ENCODE measurements at places on chromosomes 2 and 18. TPM values are rescaled to one million over a fixed set of nuclear protein-coding genes. Genes with fewer than 3 reads are reported as not detected.

Gene ANKRD62
- not detected for total RNA-seq

GRCh38 chr2:5548991-5549715 lies 143.0 kb upstream of the SOX11 start:
- DNase-seq, result no peak
- no peak overlapping the region for H3K4me3 ChIP-seq
- H3K27ac ChIP-seq, result no peak overlapping the region
- no peaks in the 10 kb centered on the region for H3K27me3 ChIP-seq
- no peaks in the 10 kb centered on the region for H3K36me3 ChIP-seq
- no peaks in the 10 kb centered on the region for H3K4me1 ChIP-seq

Gene CD28
- not detected for total RNA-seq

Gene HOXD13
- total RNA-seq, result not detected

DNA sequence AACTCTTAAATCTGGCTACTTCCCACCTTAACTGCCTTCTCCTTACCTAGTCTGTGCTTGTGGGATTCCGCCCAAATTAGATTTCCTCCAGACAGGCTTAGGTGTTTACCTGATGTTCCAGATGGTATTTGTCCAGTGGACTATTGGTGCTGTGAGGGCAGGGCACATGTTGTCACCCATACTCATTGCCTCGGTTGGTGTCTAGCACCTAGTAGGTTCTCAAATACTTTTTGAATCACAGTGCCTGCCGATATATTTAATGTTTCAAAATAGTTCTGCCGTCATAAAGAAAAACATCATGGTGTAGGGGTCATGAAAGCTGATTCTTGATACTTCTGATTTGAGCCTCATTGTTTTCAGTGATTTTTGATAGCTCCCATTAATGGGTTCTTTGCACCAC lies 1.1 kb downstream of the SEPTIN2 start:
- no peaks in the 10 kb centered on the region for H3K36me3 ChIP-seq
- no peak for DNase-seq
- no peaks in the 10 kb centered on the region for H3K27me3 ChIP-seq
- H3K27ac ChIP-seq, result peak overlapping the region; percentile 36
- H3K4me1 ChIP-seq, result peaks cover 51% of the 10 kb centered on the region

- no peak overlapping the region for H3K4me3 ChIP-seq
- peak overlapping the region; percentile 40 for H3K27ac ChIP-seq
- DNase-seq, result peak; percentile 40
- H3K27me3 ChIP-seq, result no peaks in the 10 kb centered on the region
- H3K4me1 ChIP-seq, result peaks cover 27% of the 10 kb centered on the region
Observed at GRCh38 chr2:144834998-144835633, 315.2 kb upstream of the ZEB2 start.

Gene STARD6
- not detected for total RNA-seq

- no peaks in the 10 kb centered on the region for H3K4me1 ChIP-seq
- no peak for DNase-seq
- no peaks in the 10 kb centered on the region for H3K36me3 ChIP-seq
- H3K4me3 ChIP-seq, result no peak overlapping the region
- no peak overlapping the region for H3K27ac ChIP-seq
Observed at GRCh38 chr2:185618625-185619024, 120.0 kb upstream of the FSIP2 start.

DNA sequence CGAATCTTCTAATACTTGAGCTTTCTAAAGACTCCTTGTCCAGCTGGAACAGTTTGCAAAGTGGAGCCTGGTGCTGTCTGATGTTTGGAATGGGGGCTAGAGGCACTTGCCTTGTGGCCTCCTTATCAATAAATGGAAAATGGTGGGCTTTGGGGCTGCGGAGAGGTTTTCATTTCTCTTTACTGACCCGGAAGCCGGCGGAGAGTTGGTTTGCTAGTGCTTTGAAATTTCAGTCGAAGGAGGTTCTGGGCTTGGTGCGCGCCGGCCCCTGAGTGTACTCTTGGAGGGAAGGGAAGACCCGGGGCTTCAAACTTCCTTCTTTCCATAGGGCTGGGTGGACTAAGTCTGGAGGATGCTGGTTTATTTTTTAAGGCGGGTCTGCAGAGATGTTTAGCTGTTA lies 714 bp downstream of the RPIA start:
- peaks cover 13% of the 10 kb centered on the region for H3K4me1 ChIP-seq
- H3K36me3 ChIP-seq, result no peaks in the 10 kb centered on the region
- no peaks in the 10 kb centered on the region for H3K27me3 ChIP-seq

Gene HSBP1L1
- 3.7 TPM for total RNA-seq

DNA sequence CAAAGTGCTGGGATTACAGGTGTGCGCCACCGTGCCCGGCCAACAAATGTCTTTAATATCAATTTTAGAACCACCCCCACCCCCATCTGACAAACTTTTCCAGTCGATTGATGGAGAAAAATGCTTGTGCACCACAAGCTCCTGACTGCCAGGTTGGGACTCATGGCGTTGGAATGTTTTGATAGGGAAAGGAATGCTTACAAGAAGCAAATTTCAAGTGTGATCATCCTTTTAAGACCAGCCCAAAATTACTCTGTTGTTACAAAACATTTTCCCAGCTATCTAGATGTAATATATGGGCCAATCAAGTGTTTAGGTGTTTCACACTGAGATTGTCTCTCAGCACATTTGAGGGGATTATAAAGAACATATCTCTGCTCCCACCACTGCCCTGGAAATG lies 45.2 kb downstream of the UBXN4 start:
- DNase-seq, result peak; percentile 52
- peak overlapping the region; percentile 32 for H3K27ac ChIP-seq

DNA sequence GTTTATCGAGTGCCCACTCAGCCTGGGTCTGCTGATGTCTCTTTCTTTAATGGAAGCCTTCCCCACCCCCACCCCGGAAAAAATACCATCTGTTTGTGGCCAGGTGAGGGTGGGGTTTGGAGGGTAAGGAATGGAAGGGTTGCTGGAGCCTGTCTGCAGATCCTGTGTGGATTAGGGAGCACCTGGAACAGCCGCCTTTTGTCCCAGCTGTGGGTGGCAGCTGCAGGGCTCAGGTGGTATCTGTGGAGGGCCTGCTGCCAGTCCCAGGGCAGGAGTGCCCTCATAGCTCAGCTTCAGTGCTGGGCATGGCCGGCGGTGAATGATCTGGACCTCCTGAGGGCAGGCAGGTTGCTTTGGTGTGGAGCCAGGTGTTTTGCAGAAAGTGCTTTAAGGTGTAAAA lies 45.3 kb downstream of the IMPA2 start:
- no peaks in the 10 kb centered on the region for H3K27me3 ChIP-seq
- H3K36me3 ChIP-seq, result no peaks in the 10 kb centered on the region
- H3K4me1 ChIP-seq, result no peaks in the 10 kb centered on the region

GRCh38 chr2:75155115-75155514 lies 44.2 kb downstream of the TACR1 start:
- H3K27ac ChIP-seq, result no peak overlapping the region
- H3K27me3 ChIP-seq, result no peaks in the 10 kb centered on the region
- no peak for DNase-seq
- H3K36me3 ChIP-seq, result no peaks in the 10 kb centered on the region
- no peak overlapping the region for H3K4me3 ChIP-seq
- no peaks in the 10 kb centered on the region for H3K4me1 ChIP-seq

- peak overlapping the region; percentile 92 for H3K27ac ChIP-seq
- DNase-seq, result no peak
- peak overlapping the region; percentile 48 for H3K4me3 ChIP-seq
- no peaks in the 10 kb centered on the region for H3K27me3 ChIP-seq
- no peaks in the 10 kb centered on the region for H3K36me3 ChIP-seq
Observed at GRCh38 chr2:231604101-231604684, 11.5 kb downstream of the TEX44 start.

DNA sequence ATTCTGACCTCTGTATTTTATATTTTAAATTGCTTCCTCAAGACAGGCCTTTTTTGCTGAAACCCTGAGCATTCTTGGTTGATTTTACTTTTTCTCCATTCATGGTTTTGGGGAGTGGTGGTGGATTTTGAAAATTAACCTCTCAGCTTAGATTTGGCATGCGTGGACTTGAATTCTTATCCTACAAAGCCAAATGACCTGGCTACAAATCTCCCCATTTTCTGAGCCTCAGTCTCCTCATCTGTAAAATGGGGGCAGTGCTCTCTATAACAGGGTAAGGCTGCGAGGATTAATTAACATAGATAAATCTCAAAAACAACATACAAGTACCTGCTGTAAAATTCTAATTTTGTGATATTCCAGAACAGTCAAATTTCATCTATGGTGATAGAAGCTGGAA lies 103.4 kb upstream of the CDCA7 start:
- no peak for DNase-seq
- H3K36me3 ChIP-seq, result no peaks in the 10 kb centered on the region
- H3K4me3 ChIP-seq, result no peak overlapping the region
- H3K4me1 ChIP-seq, result peaks cover 8% of the 10 kb centered on the region
- no peaks in the 10 kb centered on the region for H3K27me3 ChIP-seq

DNA sequence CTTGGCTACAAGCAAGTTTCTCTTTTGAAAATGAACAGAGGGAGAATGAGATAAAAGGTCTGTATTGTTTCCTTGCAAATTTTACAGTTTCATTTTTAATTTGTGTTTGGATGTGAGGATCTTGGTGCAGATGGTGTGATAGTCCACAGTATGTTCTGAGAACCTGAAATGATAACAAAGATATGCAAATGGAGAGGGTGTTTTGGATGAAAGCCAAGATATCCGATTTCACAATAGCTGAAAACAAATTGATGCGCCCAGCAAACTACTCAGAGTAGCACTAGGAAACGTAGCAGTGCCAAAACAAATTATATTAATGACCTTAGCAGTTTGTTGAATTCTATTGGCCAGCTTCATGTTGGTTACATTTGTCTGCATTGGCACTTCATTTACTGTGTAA lies 683.5 kb downstream of the TMEM182 start:
- H3K36me3 ChIP-seq, result no peaks in the 10 kb centered on the region
- no peaks in the 10 kb centered on the region for H3K27me3 ChIP-seq
- H3K4me1 ChIP-seq, result no peaks in the 10 kb centered on the region
- H3K27ac ChIP-seq, result no peak overlapping the region
- H3K4me3 ChIP-seq, result no peak overlapping the region

Gene CEP192
- 22.9 TPM for total RNA-seq

Gene CIB4
- not detected for total RNA-seq

- no peak for DNase-seq
- H3K36me3 ChIP-seq, result no peaks in the 10 kb centered on the region
- no peaks in the 10 kb centered on the region for H3K4me1 ChIP-seq
Observed at GRCh38 chr2:23503682-23504081, 118.7 kb downstream of the KLHL29 start.

DNA sequence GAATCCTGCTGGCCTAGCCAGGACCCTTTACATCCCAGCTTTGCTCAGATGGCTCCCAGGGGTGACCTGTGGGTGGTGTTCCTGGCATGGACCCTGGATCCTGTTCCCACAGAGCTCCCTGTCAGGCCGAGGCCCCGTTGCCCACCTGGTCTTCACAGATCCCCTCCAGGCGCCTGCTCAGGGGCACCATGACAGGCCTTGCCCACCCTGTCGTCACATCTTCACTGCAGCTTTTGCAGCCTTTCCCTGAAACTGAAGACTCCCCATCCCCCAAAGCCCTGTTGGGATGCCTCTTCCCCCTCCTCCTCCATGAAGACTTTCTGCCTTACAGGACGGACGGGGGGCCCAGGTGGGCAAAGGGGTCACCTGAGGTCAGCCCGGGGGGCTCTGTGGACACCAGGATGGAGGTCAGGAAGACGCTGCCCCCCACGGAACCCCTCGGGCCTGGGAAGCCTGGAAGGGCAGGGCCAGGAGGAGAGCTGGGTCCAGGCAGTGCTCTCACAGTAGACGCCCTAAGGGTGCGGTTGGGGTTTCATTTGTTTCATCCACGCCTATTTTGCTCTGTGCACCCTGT lies 13.0 kb upstream of the KIF1A start:
- peaks cover 5% of the 10 kb centered on the region for H3K4me1 ChIP-seq
- H3K36me3 ChIP-seq, result no peaks in the 10 kb centered on the region
- no peak overlapping the region for H3K4me3 ChIP-seq
- no peak overlapping the region for H3K27ac ChIP-seq

Gene FOXD4L1
- total RNA-seq, result 0.18 TPM

All from endothelial cell of umbilical vein (primary cell).